ENCODE measurements at places on chromosomes 12 and 14.

- DNase-seq: no peak
Observed at GRCh38 chr12:102682366-102683289, 202.3 kb upstream of the IGF1 start.

DNA sequence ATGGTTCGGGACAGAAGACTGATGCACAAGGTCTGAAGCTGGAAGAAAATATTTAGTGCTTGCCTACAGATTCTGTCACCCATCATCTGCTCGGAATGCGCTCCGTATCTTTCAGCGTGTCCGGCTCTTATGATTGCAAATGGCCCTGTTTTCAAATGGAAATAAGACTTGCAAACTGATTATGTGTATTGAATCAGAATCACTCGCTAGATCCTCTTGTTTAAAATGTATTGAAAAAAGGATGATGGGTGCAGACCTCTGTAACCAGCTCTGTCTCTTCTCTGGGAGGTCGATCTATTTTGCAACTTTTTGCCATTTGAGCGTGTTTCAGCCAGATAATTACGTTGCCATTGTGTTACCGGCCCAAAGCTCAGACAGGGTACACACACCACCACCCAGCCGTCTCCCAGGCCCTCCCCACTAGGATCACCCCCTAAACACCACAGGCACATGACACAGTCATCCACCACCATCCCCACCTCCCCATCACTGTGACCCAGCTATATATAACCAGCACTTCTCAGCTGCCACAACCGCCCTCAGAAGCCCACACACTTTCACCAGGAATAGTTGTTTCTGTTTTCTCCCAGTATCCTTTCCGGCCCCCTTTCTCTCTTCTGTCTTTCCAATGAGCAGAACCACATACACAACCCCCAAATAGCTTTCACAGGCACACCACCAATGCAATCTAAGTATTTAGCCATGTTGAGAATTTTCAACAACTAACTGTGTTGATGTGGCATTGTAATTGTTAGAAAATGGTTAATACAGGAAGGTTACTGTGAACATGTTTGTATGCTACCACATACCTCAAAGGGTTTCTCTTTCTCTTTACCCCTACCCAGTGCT lies 10.7 kb downstream of the NKX2-1 start:
- DNase-seq: no peak

DNA sequence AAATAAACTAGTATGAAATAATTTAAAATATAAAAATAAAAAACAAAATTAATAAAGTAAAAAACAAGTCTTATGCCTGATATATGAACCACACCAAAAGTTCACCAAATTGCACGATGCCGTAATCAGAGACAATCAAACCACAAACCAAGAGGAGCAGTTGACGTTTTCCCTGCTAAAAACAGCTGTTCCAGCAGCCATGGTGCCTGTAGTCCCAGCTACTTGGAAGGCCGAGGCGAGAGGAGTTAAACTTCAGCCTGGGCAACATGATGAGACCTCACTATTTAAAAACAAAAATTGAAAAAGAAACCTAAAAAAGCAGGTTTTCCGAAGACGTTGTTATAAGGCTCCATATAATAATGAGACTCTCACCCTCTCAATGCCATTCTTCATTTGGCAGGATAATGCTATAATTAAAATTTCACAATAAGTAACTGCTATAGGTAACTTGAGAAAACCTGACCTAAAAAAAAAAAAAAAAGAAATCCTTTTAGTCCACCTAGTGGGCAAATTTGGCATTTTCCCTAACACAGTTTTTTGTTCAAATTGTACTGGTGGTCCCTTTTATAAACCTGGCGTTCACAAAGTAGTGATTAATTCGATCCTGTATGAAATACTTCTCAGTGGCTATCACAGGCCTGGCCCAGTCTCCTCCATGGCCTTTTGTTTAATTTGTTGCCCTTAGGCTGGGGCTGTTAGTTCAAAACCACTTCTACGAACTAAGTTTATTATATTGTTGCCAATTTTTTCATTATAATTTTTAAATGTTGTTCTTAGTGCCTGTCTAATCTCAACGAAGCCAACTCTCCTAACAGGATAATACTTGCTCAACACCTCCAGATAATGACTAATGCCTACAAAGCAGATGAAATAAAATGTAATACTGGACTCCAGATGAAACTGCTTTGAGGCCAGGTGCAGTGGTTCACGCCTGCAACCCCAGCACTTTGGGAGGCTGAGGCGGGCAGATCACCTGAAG lies 62.1 kb downstream of the TNFAIP2 start:
- no peak for DNase-seq

DNA sequence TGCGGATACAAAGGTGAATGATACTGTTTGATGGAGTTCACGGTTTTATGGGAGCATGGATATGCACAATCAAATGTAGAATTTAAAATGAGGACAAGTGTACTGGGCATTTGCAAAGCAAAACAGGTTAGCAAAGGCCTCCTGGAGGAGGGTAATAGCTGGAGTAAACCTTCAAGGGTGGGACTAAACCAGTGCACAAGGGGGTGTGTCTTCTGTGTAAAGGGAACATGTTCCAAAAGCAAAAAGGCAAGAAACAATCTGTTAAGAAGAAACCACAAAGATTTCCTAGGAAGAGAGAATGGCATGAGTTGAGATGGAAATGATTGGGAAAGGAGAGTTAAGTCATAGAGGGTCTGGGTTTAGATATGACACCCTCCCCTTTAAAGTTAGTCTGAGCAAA lies 109.2 kb upstream of the SLCO1C1 start:
- no peak for DNase-seq

- no peak for DNase-seq
Observed at GRCh38 chr12:116200812-116201211, 76.7 kb downstream of the MED13L start.

DNA sequence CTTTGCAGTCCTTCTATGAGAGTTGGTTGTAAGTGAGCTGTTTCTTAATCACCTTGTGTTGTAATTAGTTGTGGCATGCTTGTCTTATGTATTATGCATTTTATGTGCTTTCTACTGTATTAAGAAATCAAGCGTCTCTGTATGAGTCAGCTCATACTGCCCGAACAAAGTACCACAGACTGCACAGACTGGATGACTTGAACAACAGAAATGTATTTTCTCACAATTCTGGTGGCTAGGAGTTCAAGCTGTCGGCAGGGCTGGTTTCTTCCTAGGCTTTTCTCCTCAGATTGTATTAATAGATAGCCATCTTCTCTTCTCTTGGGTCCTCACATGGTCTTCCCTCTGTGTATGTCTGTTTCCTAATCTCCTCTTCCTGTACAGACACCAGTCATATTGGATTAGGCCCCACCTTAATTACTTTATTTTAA lies 77.7 kb downstream of the FLRT2 start:
- DNase-seq: no peak

GRCh38 chr14:55707365-55707804 lies 127.4 kb downstream of the KTN1 start:
- DNase-seq: no peak

GRCh38 chr14:60926002-60926401 lies 54.9 kb downstream of the TRMT5 start:
- DNase-seq: no peak

GRCh38 chr12:14825256-14825655 lies 11.3 kb upstream of the SMCO3 start:
- DNase-seq: no peak

DNA sequence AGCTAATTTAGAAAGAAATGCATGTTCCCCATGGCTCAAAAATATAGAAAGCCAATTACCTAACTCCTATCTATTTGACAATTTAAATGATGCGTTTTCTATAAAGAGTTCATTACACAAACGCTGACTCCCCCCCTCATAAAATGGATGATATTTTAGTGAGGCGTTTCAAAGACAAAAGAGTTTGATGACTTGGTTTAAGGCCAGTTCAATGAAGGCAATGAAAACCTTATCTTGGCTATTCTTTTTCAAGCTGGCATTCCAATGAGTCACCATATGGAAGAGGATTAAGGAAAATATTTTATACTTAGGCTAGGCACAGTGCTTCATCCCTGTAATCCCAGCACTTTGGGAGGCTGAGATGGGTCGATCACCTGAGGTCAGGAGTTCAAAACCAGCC lies 62.7 kb downstream of the HMGA2 start:
- DNase-seq: no peak

All from stimulated activated CD8-positive, alpha-beta memory T cell treated with anti-CD3 and anti-CD28 coated beads, Interleukin-4, amount 100 ng/mL, for 4 hours (primary cell).